Foreskin fibroblast (primary cell): ENCODE measurements at places on chromosomes 6 and 20.

DNA sequence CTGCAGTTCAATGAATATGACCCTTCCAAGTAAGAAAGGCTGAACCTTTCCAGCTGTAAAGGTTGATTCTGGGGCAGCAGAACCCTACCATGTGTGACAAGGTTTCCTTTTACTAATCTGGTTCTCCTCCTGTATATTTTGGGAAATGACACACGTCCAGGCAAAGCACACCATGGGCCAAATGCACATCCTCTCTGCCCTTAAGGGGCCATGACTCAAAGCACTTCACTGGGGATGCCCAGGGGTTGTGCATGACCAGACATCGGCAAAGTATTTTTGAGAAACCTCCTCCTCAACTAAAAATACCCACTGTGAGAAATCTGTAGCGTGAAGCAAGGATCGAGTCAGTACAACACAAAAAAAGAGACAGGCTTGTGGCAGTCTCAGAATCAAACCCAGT, 174.7 kb downstream of the BACH2 start:
- no peak for DNase-seq

GRCh38 chr20:32355417-32355841, 2.7 kb upstream of the ASXL1 start:
- DNase-seq: no peak

DNA sequence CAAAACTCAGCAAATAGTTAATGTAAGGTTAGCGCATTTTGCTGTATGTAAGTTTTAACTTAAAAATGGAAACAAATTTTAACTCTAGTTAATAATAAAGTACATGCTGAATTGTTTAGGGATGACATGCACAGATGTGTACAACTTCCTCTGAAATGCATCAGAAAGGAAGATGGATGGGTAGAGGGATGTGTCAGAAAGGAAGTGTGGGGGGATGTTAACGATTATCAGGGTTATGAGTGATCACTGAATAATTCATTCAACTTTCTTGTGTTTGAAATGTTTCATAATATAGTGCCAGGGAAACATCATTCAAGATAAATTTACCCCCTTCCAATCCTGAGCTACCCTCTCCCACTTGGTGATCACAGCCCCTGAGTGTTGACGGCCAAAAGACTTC, 87.6 kb downstream of the FOXA2 start:
- DNase-seq: no peak

- no peak for DNase-seq
Observed at GRCh38 chr20:57301026-57301425, 28.6 kb upstream of the SPO11 start.

DNA sequence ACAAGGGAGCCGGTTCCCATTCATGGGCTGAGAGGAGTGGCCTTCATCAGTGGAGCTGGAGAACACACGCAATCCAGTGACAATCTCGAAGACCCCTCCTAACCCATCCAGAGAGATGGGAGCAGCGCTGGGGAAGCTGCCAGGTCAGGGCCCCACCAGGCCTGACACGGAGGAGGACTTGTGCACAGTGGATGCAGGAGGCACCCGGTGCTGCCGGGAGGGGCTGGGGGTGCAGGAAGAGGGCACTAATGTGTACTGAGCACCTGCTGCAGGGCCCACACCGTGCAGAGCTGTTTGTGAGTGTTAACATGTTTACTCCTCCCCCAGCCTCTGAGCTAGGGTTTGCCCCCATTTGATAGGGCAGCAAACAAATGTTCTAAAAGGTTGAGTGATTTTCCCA, 43.8 kb upstream of the GPR6 start:
- no peak for DNase-seq

- peak; percentile 99 for DNase-seq
Observed at GRCh38 chr20:17568972-17569521, 828 bp upstream of the DSTN start.

GRCh38 chr6:16278048-16278724, 39.8 kb downstream of the GMPR start:
- DNase-seq: no peak

DNA sequence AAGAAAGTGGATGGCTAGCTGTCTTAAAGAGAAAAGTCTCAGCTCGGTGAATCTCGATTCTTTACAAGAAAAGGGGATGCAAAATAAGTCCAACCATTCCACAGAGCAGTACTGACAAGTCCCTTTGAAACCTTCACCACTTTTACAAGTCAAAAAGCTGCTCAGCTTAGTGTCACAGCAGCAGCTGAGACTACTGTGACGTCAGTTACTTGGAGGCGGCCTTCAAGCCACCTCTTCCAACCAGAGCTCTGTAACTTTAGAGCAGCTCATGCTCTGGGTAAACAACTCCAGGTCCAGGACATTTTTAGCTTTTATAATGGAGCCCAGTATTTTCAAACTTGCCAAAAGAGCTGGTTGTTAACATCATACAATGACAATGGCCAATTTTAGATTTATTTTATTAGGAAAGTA, at the start of gene KIAA0408:
Gene KIAA0408 (minus strand): TSS at position 159 of the 411 bp plus-strand sequence. CDS start 5,408 bp downstream, outside the sequence.
- DNase-seq: peak; percentile 55
